Activated CD4-positive, alpha-beta memory T cell treated with anti-CD3 and anti-CD28 coated beads for 36 hours (primary cell): ENCODE measurements at places on chromosomes 5 and 9.

DNA sequence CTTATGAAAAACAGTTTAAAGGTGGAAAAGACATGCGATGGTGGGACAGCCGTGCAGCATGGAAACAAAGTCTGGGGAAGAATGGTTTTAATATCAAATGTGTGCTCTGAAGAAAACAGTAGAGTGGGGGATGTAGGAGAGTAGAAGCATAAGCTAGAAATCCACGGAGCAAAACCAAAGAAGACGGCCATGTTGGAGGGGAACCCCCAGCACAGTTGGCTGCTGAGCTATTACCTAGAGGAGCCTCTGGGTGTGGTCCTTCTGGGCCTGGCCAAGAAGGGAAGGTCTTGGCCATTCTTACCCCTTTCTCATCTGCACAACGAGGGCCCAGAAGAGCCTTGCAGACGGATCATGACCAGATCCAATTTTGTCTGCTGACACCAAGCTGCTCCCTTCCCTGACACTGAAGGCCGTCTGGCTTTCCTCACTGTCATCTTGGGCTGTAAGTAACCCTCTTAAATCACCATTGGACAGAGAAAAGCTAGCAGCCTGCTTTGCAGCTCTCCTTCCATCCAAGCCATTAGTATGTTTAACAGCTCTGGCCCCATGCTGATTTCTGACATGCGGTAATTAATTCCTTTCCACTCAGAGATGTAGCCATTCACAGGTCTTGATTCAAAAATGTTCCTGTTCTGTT is 189.5 kb downstream of the SEC61B start:
- no peak for DNase-seq

- DNase-seq, result no peak
These were observed 126.8 kb upstream of the ACOT12 start for GRCh38 chr5:81520769-81521168.

GRCh38 chr5:9468060-9468388 is 77.9 kb downstream of the SEMA5A start:
- DNase-seq, result peak; percentile 16

GRCh38 chr5:122984425-122984824 is 52.1 kb downstream of the PPIC start:
- DNase-seq, result no peak

- DNase-seq, result no peak
These were observed 137.9 kb downstream of the FAM114A2 start for GRCh38 chr5:153900703-153901395.

- DNase-seq, result no peak
These were observed 303 bp downstream of the LIFR start for GRCh38 chr5:38556088-38556598.
